ENCODE measurements at places on chromosomes 1 and 21.

- no peak for DNase-seq
These were observed 56.0 kb upstream of the EDARADD start for GRCh38 chr1:236338096-236338495.

- DNase-seq: peak; percentile 40
These were observed 10.1 kb downstream of the CFAP45 start for GRCh38 chr1:159889821-159890252.

- no peak for DNase-seq
These were observed 493 bp upstream of the CHD1L start for GRCh38 chr1:147241934-147242448.

DNA sequence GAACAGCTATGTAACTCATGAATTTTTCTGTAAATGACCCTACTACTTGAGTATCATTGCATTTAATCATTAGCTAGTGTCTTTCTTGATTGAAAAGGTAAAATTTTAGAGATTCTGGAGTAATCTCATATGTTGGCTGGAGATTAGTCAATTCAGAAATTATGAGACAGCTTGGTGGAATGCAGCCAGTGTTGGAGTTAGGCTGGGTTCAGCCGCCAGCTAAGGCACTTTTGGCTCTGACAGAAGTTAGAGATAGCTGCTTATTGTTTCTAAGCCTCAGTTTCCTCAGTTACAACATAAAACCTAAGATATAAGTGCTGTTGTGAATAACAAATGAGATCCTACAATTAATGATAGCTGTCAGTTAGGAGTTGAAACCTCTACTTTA lies 49.4 kb downstream of the TBCE start:
- no peak for DNase-seq

DNA sequence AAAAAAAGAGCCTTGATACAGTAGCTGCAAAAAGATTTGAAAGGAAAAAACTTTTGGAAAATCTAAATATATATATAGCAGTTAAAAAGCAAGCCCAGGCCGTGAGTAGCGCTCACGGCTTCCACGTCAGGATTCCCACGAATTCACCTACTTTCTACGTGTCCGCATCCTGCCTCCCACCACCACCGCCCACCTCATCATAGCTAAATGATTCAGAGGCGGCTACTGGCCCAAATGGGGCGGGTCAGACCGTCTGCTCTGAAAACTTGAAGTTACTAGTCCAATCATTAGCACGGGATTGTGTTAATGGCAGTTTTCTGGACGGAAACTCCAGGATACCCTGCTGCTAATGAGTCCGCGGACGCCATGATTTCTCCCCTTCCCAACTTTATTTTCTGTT lies 1.3 kb upstream of the CCSAP start:
- peak; percentile 41 for DNase-seq

DNA sequence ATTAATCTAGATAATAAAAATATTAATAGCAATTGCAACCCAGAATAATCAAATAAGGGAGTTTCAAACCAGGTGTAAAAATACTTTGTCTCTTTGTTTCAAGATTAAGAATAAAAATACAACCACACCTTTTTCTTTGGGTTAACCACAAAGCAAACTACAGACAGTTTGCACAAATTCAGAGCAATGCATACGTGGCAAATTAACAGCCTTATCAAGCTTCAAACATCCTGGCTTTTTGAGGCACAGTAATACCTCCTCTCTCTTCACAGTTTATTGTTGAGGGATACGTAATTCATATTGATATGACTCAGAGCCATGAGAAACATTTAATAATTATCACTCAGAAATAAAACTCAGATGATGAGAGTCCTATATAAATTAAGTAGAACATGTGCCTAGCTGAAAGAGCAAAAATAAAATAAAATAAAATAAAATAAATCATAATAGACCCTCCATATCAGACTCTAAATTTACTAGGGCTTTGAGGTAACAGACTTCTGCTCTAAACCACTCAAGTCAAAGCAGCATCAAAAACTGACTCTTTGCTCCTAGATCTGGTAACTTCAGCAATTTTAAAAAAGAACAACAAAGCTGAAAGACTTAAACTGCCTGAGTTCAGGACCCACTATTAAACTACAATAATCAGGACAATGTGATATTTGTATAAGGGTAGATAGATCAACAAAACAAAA lies 11.4 kb downstream of the EDEM3 start:
- DNase-seq: no peak

- peak; percentile 52 for DNase-seq
These were observed 67.5 kb upstream of the VAMP3 start for GRCh38 chr1:7703321-7704213.

DNA sequence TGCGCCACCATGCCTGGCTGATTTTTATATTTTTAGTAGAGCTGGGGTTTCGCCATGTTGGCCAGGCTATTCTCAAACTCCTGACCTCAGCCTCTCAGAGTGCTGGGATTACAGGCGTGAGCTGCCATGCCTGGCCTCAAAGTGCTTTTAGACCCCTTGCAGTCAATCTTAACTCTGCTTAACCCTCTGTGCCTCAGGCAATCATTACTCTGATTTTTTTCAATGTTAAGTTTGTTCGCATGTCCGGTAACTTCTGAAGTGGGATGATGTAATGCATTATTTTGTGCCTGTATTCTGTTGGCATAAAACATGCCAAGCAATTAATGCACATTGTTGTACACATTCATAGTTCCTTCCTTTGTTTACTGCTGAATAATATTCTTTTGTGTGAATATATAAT lies 18.6 kb downstream of the SMG7 start:
- DNase-seq: no peak

- peak; percentile 91 for DNase-seq
These were observed at the start of gene CHRNB2 for GRCh38 chr1:154567386-154568156. TSS of gene CHRNB2 (plus strand) at chr1:154567778. CDS start at chr1:154568045, 267 bp downstream.

DNA sequence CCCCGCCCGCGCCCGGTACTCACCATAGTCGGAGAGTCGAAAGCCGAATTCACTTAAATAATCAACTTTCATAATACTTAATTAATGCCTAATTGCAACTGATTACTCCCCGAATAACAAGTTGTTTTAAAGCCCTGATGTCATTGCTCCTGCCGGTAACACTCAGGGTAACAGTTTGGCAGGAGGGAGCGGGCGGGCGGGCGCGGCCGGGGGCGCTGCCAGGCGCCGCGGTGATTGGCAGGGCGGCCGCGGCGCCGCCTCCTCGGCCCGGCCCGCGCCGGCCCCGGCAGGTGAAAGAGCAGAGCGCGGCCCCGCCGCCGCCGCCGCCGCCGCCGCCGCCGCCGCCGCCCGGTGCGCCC lies 102.2 kb downstream of the CASZ1 start:
- peak; percentile 85 for DNase-seq

Data from NCI-H1417 (cell line).